Hepatic stellate cell (primary cell): ENCODE measurements at places on chromosomes 5 and 9.
A peak's percentile ranks its signal among the peaks of the same experiment; 100 is the strongest.

GRCh38 chr5:1506242-1507013, 17.3 kb downstream of the LPCAT1 start:
- DNase-seq = no peak

GRCh38 chr9:78325343-78325742, 28.4 kb downstream of the PSAT1 start:
- no peak for DNase-seq

GRCh38 chr5:178483620-178484019, 106.6 kb downstream of the COL23A1 start:
- no peak for DNase-seq

DNA sequence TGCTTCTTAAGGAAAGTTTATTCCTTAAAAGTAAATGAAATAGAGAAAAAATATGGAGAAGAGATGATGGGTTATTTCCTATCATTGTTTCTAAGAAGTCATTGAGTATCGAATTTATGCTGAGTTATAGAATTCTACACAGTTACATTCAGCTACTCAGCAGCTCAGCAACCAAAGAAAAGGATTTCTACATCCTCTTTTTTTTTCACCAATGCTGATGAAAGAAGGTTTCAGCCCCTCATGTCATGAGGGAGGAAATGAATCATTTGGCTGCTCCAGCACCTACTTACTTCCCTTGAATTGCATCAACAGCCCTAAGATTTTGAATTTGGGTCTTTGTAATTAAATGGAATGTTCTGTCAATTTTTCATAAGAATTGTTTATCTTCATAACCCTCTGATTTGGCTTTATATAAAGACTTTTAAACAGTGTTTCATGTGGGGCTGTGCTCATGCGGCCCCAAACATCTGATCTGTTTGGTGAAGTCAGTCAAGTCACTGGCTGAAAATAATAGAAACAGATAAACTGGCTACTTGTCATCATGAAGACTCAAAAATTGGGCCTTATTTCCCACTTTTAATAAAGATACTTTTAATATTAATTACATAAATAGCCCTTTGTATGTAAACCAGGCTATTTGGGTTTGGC, 18.5 kb upstream of the SNX2 start:
- DNase-seq = peak; percentile 28

- no peak for DNase-seq
Observed at GRCh38 chr9:38292480-38292879, 100.0 kb upstream of the ALDH1B1 start.

- DNase-seq = no peak
Observed at GRCh38 chr5:127094161-127094814, 21.0 kb upstream of the C5orf63 start.

DNA sequence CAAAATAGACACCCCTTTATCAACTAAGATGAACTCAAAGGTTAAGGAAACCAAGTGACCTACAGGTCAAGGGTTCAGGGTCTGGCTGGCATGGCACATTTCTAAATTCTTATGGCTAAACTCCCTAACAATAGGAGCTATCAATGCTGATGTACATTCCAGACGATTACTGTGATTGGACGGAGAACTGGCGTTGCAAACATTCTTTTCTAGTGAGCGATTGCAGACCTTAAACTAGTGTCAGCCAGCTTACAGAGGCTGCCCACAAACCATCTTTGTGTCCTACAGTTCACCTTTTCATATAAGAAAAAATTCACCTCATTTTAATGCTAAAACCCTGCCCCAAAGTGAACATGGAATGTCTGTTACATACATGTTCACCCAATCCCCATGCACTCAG, 382.9 kb downstream of the MAT2B start:
- DNase-seq = no peak

DNA sequence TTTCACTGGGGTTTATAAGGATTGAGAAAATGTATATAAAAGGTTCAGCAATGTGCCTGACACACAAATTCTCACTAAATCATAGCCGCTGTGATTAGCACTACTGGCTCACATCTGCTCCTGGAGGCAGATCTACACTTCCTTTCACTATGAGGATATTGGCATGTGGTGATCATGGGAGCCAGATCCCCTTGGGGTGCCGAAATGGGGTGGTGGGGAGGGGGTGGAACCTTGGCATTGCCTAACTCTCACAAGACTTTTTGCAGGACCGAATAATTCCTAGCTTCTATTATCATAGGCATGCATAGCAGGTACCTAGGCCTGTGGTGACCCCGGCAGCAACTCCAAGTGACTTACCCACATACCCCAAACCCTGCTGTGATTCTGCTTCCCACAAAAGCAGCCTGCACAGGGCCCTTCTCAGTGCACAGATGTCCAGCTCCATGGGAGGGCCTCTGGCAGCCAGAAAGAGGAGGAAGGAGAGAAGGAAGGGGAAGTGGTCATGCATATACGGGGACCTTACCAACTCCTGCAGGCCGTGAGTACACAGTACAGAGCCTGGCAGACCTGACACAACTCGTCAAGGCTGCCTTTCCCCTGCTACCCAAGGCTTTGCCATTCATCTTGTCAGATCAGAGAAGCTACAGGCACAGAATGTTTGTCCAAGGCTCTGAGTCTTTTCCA, 61.3 kb upstream of the IQGAP2 start:
- no peak for DNase-seq

DNA sequence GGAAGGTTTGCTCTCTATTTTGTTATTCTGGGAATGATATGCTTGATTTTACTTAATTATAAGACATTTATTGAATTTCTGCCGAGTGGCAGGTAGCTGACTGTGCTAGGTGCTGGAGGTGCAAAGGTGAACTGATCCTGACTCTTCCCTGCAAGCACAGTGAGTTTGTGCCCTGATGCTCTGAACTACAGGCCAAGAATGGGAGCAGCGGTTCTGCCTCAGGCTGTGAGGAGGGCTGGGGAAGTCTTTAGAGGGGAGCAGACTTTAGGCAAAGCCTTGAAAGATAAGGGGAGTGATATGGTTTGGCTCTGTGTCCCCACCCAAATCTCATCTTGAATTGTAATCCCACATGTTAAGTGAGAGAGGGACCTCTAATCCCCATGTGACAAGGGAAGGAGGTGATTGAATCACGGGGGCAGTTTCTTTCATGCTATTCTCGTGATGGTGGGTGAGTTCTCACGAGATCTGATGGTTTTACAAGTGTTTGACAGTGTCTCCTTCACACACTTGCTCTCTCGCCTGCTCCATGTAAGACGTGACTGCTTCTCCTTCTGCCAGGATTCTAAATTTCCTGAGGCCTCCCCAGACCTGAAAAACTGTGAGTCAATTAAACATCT, 73.1 kb downstream of the NDFIP1 start:
- no peak for DNase-seq

GRCh38 chr9:27799326-27799725, 226.0 kb upstream of the C9orf72 start:
- DNase-seq = no peak

DNA sequence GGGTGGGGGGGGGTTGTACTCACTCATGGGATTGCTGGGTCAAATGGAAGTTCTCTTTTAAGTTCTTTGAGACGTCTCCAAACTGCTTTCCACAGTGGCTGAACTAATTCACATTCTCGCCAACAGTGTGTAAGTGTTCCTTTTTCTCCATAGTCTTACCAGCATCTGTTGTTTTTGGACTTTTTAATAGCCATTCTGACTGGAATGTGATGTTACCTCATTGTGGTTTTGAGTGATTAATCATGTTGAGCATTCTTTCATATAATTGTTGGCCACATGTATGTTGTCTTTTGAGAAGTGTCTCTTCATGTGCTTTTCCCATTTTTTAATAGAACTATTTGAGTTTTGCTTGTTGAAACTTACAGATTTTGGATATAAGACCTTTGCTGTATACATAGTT, 94.9 kb upstream of the PLPPR1 start:
- no peak for DNase-seq

DNA sequence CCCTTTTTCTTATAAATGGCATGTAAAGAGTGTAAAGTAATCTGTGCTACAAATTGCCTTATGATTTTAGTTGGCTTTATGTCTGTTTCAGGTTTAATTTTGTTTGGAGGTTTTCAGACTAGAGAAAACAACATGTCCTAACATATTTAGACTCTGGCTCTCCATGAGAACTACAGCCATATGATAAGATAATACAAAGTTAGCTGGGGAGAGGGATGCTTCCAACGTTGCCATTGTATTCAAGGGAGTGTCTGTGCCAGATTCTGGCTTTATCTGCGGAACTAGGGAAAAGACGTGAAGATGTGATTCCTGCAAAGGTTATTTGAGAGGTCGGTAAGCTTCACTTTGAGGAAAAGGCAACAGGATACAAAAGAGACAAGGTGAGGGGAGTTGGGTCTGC, 140.0 kb upstream of the OTULINL start:
- DNase-seq = no peak

DNA sequence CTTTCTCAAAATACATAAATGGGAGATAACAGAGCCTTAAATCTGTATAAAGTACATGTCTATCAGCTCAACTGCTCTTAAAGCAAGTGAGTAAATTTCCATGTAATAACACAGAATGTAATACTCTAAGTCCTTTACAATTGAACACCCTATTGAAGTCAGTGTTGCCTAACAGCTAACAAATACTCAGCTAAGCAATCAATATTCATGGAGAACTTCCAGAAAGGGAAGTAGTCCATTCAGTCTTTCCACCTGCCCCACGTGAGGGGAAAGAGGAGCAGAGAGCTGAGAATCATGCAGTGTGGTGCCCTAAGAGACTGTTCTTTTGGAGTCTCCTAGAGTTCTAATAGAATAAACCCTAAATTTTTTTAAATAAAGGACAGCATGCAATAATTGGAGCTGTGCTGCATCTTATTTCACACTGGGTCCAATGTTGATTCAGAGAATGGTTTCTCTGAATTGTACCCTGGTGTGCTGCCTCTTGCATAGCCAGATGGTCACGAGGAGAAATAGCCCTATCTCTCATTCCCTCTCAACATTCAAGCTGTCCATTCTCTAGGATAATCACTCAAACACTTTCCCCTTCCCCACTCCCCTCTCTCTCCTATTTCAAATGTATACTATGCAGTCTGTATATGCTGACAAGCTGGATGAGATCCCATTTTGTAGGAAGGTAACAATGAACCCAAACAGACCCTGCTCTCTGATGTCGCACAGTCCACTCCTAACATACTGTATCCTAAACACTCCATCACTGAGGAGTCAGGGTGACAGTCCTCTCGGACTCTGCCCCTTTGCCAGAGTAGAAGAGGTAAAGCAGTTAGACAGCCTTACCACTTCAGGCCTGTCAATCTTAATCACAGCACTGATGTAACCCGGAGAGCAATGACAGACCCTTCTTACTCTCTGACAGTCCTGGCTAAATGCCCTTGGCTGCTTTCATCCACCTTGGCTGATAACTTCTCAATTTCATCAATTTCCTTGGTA, 134.8 kb downstream of the EPB41L4A start:
- no peak for DNase-seq

- DNase-seq = no peak
Observed at GRCh38 chr5:36161361-36161760, 9.4 kb downstream of the SKP2 start.

DNA sequence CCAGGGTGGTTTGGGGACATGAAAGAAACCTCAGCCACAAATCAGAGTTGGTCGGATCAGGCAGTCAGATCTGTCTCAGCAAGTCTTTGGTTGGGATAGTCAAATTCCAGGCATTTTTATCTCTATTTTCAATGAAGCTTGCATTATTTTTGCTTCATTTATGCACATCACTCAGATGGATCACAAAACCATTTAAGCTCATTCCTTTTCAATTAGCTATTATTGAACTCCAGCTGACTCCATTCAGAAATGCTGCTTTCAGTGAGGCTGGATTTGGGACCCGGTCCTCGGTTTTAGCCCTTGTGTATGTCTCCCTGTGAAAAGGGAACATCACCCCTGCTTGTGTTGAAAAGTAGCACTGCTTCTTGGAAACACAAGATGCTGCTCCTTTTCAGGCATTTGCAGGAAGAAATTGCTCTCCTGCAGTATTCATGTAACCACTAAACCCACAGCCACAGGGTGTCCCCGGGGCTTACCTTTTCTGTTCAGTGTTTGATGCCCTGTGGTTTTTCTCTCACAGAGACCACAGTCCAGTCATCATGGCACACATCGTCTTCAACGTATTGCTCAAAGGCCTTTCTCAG, 232.9 kb downstream of the NFIB start:
- no peak for DNase-seq

DNA sequence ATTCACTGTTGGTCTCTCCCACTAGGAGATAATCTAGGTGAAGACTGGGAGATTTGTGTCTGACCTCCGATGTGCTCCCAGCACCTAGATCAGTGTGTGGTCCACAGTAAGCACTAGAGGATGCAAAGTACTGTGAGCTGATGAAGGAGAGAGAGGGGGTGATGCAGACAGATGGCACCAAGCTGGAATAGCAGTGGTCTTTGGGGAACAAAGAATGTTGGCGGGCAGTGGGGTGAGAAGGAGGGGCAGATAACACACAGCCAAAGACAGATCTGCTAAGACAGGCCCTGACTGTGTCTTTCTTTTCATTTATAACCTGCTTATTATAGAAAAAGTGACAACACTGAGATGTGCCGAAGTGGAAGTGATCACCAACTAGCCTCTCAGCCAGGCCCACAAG, 37.5 kb downstream of the ERGIC1 start:
- no peak for DNase-seq

DNA sequence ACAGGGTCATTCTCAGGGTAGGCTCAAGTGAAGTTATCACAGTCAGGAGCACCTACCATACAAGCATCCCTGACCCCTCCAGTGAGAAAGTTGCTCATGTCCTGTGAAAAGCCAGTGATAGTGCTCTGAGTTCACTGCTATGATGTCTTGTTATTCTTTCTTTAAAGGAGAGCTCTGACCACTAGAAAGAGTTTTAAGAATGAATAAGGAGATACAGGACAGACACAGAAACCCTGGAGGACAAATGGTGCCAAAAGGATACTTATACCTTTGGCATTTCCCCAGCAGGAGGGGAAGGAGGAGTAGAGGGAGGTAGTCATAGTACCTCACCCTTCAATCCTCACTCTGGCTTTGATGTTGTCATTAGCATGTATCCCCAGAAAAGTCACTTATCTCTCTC, 84.0 kb upstream of the AGXT2 start:
- DNase-seq = no peak

- DNase-seq = no peak
Observed at GRCh38 chr9:19788152-19788551, 685 bp downstream of the SLC24A2 start.

DNA sequence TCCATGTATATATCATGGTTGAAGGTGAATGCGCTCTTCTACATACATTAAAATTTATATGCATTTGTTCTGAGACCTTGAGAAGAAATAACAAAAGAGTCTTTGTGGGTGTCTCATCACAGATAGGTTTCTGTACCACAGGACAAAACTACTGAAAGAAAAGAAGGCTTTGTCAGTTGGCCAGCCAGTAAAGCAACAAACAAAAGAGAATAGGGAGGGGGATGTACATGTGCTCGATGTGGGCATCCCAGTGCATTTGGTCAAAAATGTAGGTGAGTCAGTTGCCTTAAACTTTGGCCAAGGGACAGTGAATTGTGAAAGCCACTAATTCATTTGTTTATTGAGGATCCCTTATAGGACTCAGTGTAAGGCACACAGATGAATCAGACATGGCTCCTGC, 13.3 kb downstream of the RBM18 start:
- no peak for DNase-seq

DNA sequence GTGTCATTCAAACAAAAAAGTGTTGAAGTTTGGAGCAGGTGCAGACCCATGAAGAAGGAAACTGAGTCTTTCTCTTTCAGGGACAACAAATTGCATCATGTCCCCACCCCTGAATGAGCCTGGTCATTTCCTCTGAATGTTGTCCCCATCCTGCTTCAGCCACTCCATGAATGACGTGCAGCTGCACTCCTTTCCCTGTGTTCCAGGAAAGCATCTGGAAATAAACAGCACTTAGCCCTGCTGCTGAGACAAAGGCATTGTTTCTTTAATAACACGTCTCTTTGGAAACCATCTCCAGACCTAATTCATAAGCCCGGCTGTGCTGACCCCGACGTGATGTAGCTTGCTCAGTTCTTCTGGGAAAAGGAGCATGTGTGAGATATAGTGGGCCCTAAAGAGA, 682.3 kb downstream of the BRINP1 start:
- no peak for DNase-seq
